Stimulated activated CD4-positive, alpha-beta T cell treated with anti-CD3 and anti-CD28 coated beads, Interleukin-4, amount 100 ng/mL, for 48 hours (primary cell): ENCODE measurements at places on chromosomes 16 and 17.
A peak's percentile ranks its signal among the peaks of the same experiment; 100 is the strongest.

DNA sequence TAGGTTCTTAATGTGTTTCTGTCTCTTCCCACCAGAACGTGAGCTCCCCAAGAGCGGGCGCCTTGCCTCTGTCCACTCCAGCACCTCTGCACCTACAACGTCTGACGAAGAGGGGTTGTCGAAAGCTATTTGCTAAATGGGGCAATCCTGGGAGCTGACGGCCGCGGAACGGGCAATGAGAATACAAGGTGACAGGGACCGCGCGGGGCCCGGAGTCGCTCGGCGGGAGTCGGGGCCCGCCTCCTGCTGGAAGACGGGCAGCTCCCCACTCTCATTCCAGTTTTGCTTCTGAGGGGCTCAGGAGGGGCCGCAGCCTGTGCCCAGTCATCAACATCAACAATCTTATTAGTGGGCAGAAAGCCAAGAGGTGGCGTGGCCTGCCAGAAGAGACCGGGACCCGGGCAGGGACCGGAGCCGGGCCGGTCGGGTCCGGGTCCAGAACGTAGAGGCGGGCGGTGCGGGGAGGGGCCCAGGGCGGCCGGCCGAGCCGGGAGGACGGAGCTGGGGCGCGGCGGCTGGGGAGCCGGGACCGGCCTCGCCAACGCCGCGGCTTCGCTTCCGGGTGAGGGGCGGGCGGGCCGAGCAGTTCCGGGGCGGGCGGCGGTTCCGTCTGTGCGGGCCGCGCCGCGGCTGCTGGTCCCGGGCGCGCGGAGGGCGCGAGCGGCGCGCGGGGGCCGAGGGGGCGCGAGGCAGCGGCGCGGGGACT is at the start of gene MOSMO:
MOSMO (plus strand) TSS at position 603 of the 706 bp plus-strand sequence. CDS start 191 bp downstream, outside the sequence.
- peak; percentile 56 for DNase-seq

GRCh38 chr17:47945529-47946508 is 4.4 kb downstream of the PNPO start:
- no peak for DNase-seq

DNA sequence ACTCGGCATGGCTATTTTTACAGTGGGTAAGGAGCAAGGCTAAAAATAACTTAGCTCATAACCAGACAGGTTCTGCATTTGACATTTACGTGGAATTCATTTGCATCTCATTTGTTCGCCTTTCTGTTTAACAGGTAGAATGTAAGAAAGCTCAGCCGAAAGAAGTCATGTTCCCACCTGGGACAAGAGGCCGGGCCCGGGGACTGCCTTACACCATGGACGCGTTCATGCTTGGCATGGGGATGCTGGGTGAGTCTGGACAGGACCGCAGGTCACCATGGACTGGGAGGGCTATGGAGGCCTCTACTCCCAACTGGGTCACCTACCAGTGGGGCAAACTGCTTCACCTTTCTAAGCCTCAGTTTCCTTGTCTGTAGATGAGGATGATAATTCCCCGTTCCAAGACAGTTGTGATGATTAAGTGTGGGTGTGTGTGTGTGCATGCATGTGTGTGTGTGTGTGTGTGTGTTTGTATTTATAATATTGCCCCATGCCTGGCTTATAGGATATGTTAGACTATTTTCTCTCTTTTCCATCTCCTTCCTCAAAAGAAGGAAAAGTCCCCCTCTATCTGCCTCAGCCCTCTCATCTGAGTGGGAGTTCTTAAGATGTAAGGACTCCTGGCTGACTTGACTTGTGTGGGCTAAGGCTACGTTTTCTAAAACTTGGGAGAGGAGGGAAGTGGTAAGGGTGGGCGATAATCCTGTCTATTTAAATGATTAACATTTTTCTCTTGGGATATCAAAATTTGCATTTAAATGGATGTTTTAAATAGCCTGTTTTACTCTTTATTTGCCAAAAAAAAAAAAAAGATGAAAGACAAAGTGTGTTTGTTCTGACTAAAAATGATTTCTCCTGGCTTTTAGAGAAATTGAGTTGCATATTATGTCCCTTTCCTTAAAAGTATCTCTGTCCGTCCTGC is 129.0 kb downstream of the CCDC182 start:
- DNase-seq: no peak

DNA sequence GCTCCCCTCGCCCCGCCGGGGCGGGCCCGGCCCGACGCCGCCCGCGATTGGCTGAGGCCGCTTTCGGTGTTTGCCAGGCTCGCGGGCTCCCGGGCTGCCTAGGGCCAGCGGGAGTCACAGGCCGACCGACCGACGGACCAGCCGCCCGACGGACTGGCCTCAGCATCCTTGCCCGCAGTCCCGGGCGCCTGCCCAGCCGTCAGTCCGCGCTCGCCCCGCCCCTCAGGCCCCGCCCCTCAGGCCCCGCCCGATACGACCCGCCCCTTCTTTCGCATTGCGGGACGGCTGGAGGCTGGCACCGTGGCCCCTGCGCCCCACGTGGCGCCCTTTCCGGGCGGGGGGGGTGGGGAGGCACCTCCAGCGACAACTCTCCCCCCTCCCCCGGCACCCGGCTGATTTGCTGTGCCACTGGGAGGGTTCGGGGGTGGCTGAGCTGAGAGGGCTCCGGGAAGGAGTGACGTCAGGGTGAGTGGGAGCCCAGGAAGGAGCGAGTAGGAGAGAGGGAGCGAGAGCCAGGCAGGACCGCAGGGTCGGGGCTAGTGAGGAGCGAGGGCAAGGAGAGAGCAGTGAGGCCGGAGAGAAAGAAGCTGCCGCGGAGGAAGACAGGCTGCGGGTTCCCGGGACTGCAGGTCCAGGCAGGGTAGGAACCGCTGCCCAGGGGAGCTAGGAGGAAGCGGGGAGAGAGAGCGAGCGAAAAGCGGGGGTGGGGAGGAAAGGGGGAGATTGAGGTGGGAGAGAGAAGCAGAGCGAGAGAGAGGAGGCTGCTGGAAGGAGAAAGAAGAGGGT is at the start of gene ASPHD1:
ASPHD1 (plus strand) TSS at position 387 of the 786 bp plus-strand sequence. CDS start 484 bp downstream, outside the sequence.
- peak; percentile 61 for DNase-seq

- DNase-seq: no peak
These were observed 213.6 kb downstream of the SEC14L1 start for GRCh38 chr17:77354420-77354669.

- no peak for DNase-seq
These were observed 13.1 kb upstream of the LASP1NB start for GRCh38 chr17:38912221-38912813.

- no peak for DNase-seq
These were observed 74.2 kb downstream of the BCAS3 start for GRCh38 chr17:60751884-60752283.

DNA sequence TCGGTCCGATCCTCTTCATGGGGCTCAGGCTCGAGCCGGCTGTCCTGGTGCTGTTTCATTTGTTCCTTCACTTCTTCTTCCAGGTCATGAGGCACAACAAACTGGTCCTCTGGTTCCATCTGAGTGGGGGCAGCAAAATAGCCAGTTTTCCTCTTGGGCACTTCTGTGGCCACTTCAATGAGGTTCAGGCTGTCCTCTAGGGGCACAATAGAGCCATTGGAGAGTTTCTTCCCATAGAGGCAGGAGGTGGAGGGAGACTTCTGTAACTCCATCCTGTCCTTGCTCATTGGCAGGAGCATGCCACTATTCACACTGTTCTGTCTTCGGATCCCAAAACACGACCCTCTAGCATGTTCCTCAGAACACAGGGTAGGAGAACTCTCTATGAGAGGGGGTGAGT is 22.9 kb downstream of the MARVELD3 start:
- no peak for DNase-seq

DNA sequence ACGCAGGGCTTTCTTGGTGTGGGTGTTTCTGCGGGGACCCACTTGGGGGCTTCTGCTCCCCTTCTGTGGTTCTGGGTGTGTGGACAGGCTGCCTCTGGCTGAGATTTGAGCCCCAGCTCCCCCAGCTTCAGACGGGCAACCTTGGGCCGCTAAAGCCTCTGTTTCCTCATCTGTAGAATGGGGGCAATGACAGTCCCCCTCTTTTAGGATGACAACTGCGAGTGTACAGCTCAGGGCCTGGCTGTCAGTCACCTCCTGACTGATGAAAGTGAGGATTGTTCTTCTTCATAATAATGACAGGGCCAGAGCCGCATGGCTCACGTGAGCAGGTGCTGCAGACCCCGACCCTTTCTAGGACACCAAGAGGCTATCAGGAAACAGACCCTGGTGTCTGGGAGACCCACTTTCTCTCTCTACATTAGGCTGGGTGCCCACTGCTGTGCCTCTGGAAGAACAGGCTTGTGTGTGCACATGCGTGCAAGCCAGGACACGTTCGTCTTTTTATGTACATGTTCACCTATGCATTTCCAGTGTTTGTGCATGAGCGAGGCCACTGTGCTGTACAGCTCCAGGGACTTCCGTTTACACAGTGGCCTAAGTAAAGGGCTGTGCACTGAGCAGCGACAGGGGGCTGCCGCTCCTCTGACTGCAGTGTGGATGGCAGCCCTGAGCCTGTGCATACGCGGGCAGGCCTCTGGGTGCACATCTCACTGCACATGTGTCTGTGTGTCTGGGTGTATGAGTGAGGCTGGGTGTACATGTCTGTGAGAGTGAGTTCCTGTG is 4.6 kb downstream of the SPNS3 start:
- no peak for DNase-seq

DNA sequence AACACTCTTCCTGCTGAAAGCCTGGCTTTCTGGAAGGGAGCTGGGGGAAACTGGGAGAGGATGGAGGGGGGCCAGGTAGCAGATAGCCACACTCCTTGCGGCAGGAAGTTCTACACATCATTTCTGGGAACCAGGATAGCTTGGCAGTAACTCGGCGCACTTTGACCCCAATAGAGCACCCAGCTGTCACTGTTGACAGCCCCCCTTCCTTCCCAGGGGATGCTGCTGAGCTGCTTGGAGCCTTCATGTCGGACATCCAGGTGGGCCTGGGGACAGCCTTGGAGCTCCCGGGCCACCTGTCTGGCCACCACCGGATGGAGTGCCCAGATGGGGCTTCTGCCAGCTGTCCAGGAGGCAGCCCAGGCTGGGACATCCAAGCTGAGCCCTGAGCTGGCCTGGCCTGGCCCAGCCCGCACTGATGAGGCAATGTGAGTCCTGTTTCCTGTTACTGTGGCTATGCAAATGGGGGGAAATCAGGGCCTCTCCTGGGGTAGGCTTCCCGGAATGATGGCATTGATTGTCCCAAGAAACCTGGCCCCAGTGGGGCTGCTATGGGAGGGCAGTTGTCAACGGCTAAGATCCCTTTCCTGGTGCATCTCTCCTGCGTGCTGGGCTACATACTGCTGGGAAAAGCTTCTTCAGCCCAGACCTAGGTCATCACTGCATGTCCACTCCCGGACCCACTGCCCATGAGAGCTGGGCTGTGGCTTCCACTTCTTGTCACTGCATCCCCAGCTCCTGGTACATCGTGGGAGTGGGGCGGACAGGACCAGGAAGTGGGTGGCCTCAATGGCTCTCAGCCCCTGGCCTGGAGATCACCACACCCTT is 50.0 kb downstream of the SOCS1 start:
- no peak for DNase-seq

GRCh38 chr17:64781014-64781756 is 119.1 kb upstream of the SMURF2 start:
- DNase-seq: peak; percentile 45

DNA sequence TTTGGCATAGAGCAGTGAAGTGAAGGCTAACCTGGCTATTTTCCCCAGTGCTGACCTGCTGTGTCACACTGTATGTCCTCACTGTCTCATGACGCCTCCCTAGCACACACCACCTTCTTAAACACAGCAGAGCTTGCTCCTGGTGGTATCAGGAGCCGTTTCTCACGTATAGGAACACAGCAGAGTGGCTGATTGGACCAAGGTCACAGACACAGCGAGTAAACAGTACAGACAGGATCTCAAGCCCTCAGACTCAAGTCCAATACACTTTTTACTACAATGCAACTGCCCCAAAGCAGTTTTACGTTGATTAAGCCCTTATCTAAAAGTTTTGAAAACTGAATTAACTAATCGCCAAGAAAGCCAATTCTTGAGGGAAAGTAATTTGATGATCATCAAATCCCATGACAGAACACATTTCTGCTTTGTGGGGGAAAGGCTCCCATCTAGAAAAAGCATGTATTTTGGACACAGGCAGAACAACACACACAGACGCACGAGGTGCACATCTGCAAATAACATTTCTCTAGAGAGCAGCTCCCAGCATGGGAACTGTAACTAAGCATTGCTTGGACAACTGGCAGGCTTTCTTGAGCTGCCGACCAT is 15.2 kb downstream of the ARHGAP17 start:
- DNase-seq: no peak

DNA sequence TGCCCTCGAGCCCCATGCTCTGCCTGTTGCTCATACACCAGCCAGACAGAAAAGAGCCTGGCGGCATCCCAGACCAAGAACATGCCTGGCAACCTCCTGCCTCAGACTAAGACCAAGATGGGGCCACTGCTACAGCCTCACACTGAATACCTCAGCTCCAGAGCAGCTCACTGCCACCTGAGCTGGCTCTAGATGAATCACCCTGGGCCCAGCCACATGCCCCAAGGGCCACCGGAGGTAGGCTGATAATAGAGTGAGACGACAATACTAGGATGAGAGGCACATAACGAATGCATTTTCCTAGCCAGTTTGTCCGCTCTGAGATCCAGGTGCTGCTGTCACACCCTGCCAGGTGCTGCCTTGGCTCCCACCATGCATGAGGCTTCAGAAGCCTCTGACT is 13.0 kb downstream of the PIP4K2B start:
- DNase-seq: no peak

GRCh38 chr17:79423811-79424465 is 186.9 kb downstream of the RBFOX3 start:
- DNase-seq: no peak

DNA sequence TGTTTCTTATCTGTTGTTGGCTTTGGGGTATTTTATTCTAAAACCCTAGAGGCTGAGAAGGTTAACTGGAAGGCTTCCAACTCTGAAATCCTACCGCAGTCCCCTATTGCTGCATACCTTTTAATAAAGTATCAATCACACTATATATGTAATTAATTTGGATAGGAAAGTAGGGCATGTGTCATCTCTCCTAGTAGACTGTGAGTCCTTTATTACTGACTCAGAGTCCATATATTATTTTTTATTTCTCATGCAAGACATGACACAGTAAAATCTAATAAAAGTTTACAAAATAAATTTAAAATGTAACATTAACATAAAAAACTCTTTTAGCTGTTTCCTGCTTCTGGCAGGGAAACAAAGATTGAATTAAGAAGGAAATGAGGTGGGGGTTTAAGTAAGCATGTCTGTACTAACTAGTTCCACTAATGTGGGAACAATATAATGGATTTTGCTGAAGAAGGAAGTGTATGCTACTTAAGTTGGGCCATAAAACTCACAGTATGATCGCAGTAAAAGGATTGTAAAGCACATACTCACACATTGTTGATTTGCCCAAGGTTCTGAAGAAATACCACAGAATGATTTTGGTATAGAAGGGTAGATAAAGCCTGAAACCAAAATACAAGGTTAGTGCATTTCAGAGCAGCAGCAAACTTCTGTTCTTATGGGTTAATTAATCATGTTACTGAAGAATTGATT is 97.6 kb upstream of the HLF start:
- no peak for DNase-seq

GRCh38 chr16:73304008-73304774 is 256.3 kb upstream of the ZFHX3 start:
- no peak for DNase-seq
